WERI-Rb-1 (cell line): ENCODE measurements at places on chromosomes 7 and 10.

DNA sequence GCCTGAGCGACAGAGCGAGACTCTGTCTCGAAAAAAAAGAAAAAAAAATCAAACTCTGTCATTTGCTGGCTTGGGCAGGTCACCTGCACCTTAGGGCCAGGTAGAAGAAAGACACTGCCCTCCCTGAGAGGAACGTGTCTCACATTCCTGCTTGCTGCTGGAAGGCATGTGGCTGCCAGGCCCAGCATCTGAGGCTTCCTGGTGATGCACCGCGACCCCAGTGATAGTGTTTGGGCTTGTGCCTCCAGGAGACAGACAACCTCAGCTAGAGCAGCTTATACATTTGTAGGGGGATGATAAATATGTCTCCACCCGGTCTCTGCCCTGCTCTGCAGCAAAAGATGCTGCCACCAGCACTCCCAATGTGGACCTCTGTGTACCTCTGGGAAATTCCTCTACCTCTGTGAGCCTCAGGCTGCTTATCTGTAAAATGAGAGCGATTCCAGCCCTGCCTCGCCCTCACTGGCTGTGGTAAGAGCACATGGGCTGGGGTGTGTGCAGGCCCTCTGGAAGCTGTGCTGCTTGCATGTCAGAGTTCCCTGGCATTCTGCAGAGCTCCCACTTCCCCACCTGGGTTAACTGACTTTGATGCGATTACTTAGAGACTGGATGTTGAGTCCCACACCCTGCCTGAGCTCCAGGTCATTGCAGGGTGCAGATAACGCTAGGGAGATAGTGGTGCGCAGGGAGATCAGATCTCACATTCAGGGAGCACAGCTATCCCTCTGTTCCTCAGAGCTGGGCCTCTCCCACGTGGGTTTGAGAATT, 19.9 kb downstream of the SLC29A3 start:
- no peak for DNase-seq

- DNase-seq: peak; percentile 46
Observed at GRCh38 chr10:28637346-28637745, 40.0 kb upstream of the BAMBI start.

DNA sequence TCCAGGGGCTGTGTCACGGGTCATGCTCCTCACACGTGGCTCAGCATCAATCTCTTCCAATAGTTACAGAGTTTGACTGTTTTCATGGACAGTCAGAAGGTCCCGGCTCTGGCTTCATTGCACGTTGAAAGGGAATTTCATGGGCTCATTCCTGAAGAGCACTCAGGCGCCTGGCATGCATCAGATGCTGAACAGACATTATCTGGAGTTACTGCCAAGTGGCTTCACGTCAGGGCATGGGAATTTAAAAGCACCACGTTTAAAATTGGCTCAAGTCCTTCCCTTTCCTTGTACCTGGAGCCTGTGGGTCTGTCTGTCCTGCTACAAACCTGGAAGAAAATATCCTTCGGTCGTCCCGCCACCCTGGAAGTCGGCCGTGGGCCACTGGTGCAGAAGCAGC, 50.4 kb downstream of the CFAP46 start:
- DNase-seq: no peak

- no peak for DNase-seq
Observed at GRCh38 chr7:81846398-81846797, 76.6 kb upstream of the HGF start.

DNA sequence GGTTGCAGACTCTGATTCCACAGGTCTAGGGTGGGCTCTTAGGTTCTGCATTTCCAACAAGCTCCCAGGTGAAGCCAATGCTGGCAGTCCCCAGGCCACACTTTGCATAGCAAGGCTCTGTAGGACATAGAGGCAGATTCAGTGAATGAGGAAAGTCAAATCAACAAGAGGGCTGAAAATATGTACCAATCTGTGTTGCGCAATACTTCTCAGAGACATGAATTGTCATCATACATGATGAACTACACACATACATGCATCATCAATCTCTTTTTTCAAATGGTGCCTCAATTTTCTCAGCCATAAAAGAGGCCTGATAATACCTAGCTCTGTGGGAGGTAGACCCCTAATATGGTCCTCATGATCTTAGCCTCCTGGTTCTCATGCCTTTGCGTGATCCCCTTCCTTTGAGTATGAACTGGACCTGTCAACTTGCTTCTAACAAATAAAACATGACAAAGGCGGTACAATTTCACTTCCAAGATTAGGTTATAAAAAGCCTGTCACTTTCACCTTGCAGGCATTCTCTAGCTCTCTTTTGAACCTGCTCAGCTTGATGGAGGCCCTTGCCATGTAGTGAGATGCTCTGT, 49.0 kb downstream of the PIK3CG start:
- DNase-seq: no peak

- DNase-seq: no peak
Observed at GRCh38 chr10:6407034-6407721, 172.9 kb downstream of the PRKCQ start.

GRCh38 chr10:133032231-133032630, 55.5 kb upstream of the ADGRA1 start:
- no peak for DNase-seq

GRCh38 chr10:83765731-83766130, 373.6 kb upstream of the GHITM start:
- DNase-seq: no peak

DNA sequence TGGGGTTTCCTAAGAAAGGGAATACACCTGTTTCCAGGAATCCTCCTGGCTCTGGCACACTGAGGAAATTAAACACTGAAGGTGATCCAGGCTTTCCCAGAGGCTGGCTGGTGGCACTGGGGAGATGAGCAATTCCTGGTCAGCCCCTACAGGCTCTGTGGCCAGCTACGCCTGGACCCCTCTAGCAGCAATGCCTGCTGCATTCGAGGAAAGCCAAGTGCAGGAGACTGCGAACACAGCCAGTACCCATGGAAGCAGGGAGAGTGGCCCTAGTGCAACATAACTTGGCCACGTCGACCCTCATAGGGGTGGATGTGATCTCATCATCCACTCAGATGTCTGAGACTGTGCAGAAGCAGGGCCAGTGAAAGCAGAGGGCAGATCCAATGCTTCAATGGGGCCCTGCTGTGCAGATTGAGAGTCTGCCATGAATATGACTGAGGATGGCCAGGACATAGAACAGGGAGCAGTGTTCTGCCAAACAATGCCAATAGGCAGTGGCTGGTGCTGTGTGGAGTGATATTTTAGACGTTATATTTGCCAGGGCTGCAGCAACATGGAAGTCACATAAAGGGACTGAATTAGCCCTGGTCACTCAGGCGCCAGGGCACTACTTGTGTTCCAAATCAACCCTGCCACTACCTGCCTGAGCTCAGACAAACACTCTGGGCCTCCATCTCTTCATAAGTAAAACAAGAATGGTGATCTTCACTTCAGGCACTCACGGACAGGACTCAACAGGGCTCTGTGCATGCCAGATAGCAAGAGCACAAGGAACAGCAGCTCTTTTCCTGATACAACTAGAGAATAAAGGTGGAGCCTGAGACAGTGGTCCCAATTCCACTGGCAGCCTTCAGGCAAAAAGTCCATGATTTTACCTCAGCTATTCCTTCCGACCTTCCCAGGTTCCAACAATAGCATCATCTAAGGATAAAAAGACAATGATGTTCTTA, 2.4 kb downstream of the ZNF488 start:
- DNase-seq: no peak

- no peak for DNase-seq
Observed at GRCh38 chr7:18566829-18567228, 71.3 kb downstream of the HDAC9 start.

DNA sequence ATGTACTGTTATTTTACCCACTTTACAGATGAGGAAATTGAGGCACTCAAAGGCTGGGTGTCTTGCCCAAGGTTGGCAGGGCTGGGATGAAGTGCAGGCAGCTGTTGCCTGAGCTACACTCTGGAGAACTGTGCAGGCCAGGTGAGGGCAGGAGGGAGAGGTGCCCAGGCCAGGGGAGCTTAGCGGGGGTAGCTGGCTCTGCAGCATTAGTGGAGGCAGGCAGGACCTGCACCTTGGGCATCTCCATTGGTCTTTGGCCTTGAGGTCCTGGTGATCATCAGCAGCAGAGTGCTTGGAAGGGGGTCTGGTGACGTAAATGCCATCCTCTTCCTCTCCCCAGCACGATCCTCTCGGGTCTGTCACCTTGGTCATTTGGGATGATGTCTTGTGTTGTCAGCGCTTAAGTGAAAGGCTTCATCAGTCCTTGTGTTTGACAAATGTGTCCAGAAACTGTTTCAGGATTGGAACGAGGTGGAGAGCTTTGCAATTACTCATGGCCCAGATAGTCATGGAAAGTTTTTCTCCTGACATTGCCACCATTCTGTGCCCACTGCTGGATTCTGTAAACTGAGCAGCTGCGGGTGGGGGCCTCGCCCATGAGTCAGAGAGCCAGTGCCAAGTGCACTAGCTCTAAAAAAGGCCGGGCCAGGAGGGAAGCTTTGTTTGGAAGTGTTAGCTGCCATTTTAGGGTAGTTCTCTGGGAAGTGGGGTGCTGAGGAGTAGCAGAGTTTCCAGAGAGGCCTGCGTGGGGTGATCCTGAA, 47.6 kb downstream of the TSPAN15 start:
- DNase-seq: no peak

- DNase-seq: no peak
Observed at GRCh38 chr7:158377800-158378623, 209.6 kb downstream of the PTPRN2 start.

- DNase-seq: no peak
Observed at GRCh38 chr10:58467931-58468635, 44.6 kb upstream of the BICC1 start.

DNA sequence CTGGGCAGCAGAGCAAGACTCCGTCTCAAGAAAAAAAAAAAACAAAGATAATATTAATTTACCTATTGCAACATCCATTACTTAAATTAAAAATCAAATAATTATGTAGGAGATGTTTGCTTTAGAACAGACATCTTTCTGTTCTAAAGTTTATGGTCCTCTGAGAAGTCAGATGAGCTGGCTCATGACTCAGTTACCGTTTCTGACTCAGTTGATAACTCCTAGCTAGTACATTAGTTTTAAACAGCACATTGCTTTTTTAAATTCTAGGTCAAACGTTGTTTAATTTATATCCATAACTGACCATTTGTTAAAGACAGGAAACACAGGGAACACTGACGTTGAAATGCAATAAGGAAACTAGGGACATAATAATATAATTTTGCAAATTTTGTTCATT, 162.7 kb downstream of the ETV1 start:
- no peak for DNase-seq
